ENCODE measurements at places on chromosomes 1 and 21.

DNA sequence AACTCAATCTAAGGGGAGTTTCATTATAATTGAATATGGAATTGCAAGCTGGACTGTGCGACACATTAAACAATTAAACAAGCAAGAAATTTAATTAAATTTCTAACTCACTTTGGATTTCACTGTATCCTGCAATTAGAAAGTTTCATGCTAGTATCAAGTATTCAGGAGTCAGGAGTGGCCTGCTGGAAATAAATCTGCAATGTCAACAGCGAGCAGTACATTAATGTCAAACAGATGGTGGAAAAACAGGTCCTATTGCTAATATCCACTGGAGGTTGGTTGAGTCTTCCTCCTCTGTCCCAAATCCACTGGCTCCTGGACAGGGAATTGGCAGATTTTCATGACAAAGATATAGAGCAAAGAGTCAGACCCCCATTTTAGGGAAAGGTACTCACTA lies 237.1 kb downstream of the VAV3 start:
- DNase-seq = no peak

DNA sequence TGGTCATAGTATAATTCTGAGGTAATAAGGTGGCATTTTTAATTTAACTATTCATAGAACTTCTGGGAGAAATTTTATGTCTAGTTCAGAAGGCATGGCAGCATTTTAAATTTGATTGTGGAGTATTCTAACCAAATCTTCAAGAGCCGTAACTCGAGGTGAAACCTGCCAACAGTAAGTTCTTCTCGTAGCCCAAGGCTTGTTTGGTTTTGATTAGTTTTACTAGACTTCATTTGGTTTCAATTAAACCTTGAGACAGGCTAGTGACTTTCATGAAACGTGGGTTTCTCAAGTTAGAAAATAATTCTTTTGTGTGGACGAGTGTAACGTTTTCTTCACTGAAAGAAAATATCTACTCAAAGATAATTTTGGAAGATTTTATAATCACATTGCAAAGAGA lies 395.5 kb downstream of the USP25 start:
- no peak for DNase-seq

- no peak for DNase-seq
Measured at GRCh38 chr21:26966649-26967061, 233 bp downstream of the ADAMTS5 start.

DNA sequence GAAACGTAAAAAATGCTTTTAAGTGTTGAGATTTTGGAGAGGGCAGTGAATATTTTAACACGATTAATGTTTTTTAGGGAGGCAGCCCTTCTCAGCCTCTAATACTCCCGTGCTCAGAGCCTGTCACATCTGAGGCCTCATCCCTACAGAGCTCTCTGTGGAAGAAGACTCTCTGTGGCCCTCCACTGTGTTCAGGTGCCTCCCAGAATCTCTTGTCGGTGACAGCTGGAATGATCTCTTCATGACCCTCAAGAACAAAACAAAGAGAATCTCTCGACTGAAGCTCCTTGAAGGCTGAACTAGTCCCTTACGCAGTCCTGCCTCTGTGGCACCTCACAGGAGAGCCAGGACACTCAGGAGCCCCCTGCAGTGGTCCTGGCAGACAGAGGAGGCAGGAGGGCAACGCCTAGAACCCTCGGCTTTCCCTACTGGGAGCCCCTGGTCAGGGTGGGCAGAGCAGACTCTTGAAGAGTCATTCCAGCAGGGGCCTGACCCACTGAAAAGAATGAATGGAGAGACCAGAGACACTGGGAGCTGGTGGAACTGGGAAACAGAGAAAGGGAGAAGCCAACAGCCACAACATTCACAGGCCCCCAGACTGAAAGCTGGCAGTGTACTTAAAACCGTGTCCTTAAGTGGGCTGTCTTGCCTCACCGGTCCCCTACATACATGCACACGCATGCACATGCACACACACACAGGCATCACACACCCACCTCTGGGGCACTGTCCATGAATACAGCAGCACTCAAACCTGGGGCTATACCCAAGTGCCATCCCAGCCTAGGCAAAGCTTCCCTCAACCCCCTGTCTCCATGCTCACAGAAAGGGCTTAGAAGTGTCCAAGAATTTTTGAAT lies 67.5 kb upstream of the ANGPTL1 start:
- no peak for DNase-seq

DNA sequence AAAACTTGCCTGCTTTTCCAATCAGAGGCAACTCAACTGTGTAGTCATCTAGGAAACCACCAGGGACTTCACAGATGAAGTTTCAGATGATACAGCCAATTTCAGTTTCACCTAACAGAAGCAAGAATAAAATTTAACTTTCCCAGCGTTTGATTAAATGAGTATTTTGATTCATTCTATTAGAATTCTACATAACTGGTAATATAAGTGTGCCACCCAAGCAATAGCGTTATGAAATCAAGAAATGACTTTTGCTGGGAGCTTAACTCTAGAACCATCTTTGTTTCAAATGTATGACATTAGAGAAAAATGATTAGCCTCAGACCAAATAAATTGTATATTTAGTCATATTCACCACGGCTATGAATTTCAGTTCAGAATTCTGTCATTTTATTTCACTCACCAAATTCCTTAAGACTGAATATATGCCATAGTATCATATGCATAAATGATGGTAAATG lies 239.3 kb downstream of the NRIP1 start:
- DNase-seq = no peak

GRCh38 chr1:10932088-10932487 lies 80.4 kb upstream of the TARDBP start:
- DNase-seq = no peak

All from esophagus squamous epithelium (tissue), 5 donors.